ENCODE measurements at places on chromosomes 2 and 18.

- no peak for DNase-seq
Observed at GRCh38 chr18:362311-363290, 94.8 kb upstream of the THOC1 start.

DNA sequence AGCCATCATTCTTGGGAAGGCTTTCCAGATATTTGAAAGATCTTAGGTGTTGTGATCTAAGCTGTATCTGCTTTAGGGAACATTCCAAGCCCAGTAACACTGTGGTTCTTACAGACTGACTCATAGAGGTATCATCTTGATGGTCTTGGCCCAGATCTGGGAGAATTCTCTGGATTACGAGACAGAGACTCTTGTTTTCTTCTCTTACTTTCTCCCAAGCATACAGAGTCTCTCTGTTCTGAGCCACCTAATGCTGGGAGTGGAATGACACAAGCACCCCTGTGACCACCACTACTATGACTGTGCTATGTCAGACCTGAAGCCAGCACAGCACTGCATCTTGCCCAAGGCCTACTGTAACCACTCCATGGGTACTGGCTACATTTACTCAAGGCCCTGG lies 81.0 kb upstream of the EPAS1 start:
- DNase-seq, result no peak

- no peak for DNase-seq
Observed at GRCh38 chr2:61356261-61356957, 114.5 kb downstream of the USP34 start.

DNA sequence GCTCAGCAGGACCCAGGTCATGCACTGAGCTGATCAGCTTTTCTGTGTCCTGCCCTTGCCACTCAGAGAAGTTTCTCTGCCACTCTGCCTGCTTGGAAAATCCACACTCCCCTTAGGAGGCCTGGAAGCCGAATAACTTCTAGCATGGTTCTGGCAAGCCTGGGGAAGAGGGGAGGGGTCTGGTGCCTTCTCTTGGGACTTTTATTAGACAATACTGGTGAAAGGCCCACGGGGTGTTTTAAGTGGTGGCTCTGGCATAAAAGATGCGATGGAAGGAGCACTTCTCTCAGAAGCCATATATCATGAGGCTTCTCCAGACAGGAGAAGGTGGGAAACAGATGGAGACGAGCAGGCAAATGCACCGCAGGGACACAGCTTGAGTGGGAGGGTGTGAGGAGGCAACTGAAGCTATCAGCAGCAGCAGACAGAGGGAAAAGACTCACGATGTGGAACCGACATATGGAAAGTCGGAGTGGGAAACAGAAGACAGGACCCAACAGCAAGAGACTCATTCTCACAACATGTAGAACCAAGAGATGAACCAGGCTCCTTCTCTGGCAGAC lies 141.8 kb upstream of the CTNNA2 start:
- no peak for DNase-seq

- DNase-seq, result no peak
Observed at GRCh38 chr2:7552825-7553570, 635.8 kb downstream of the RNF144A start.

DNA sequence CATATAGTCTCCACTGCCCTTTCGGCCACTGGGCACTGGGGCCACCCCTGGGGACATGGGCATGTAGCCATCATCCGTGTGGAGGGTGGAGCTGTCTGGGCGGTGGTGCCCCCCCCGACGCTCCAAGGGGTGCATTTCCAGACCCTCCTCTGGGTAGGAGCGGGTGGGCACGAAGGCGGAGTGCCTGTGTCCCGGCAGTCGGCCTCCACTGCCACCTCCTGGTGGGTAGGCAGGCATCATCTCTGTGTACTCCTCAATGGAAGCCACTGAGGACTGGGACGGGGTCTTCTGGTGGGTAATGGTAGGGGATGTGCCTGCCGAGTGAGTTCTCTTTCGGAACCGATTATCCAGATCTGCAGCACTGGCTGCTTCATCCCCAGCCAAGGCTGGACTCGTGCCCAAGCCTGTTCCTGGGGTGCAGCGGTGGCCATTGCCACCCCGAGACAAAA lies 2.8 kb downstream of the IRS1 start:
- DNase-seq, result no peak
